Suprapubic skin (tissue), 4 donors: ENCODE measurements at places on chromosomes 3 and 15.

GRCh38 chr15:42155546-42156242, 742 bp downstream of the PLA2G4F start:
- DNase-seq: no peak

- DNase-seq: no peak
Measured at GRCh38 chr3:46369675-46370132, 1.0 kb upstream of the CCR5 start.

GRCh38 chr3:10392244-10392643, 71.3 kb upstream of the SEC13 start:
- DNase-seq: no peak

- no peak for DNase-seq
Measured at GRCh38 chr15:69659454-69660050, 206.9 kb downstream of the RPLP1 start.

DNA sequence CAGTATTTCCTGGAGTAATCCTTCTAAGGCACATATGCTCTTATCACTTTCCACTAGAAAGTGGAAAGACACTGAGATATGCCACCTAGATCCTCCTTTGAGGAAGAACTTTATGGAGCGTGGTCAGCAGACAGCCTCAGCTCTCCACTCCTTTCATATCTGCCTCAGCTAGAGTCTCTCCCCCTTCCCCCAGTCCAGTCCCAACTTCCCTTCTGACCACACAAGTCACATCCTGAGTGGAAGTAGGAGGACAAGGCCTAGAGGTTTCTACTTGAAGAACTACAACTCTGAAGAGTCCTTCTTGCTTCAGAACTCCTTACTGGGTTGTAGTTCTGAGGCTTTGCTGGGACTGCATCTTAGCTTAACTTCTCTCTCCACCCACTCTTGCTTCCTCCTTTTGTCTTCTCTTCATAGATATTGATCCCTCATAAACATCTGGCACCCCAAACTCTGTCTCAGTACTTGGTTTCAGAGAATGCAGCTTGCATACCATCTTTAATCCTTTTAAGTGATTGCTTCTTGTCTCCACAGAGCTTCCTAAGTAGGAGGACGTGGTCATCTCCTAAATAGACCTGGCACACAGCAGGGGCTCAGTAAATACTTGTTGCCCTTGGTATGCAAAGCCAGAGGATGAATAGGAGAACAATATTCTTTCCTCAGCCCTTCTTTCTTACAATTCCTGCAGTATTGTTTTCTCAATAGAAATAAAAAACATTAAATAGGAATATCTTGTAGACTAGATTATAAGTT, 109.6 kb downstream of the OXSM start:
- DNase-seq: no peak

DNA sequence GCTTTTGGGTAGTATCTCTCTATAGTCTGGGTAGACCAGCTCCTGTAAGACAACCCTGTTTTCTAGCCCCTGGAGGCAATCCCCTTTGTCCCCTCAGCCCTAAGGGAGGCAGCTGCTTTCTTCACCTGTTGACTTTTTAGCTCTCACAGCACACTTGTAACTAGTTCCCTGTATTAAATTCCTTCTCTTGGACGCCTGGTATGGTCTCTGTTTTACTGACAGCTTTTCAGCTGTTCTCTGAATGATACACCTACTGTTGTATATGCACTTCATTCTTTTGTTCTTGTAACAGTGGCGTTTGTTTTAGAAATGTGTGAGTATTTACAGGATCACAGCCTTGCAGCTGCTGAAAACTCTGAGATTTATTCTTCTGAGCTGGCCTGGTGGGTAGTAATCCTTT, 413.0 kb upstream of the RBMS3 start:
- DNase-seq: no peak
